HFFc6 (cell line): ENCODE measurements at places on chromosomes 2 and 18. TPM values are rescaled to one million over a fixed set of nuclear protein-coding genes. Genes with fewer than 3 reads are reported as not detected.

The DOK6 gene
- total RNA-seq = not detected in 2 replicates

The ACP1 gene
- total RNA-seq = 88.7 to 95.3 TPM (median 92.0 TPM) in 3 replicates

DNA sequence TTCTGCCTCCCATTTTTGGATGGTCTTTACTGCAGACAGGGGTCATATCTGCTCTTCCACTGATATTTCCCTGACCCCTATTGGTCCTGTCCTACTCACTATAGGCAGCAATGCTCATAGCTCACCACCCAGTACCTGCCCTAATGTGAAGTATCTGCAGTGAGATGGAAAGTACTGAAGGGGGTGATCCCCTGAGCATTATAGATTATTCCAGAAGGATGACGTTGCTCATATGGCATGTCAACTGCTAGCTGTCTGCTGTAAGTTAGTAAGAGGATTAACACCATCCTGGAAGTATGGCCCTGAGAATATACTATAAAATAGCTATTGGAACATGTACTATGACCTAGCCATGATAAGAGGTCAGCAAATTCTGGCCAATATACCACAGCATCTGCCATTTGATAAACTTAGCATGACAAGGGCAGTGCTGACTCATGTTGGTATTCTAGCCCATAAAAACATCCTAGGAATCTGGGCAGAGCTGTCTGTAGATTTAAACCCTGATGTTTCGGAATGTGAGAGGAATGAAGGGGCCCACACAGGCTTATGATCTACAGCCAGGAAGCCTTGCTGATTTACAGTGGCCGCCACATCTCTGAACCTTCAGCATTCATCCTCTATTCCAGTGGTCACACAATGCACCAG lies 451.4 kb downstream of the TNS1 start:
- peaks cover 68% of the 10 kb centered on the region for H3K4me1 ChIP-seq
- H3K27me3 ChIP-seq = peaks cover 2% of the 10 kb centered on the region; the same call in 1 of the 2 replicates
- 0 out of 2 replicates have a peak overlapping the region, but pooled peaks have one; percentile 8 for H3K27ac ChIP-seq
- no peak overlapping the region for H3K4me3 ChIP-seq

DNA sequence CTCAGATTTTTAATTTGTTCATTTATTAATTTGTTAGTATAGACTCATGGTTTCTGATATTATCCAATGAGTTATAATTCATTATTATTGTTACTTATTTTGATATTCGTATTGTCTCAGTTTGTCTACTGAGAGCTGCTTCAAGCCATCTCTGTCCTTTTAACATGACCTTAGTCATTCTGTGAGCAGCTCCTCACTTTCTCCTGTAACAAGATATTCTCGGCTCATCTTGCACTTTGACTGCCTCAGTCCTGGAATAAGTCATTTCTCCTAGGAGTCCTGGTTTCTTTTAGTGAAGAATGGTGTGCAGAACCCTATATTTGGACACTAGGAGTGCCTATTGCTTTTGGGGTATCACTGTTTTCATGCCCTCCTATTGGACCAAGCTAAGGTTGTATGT lies 13.2 kb downstream of the ASB1 start:
- DNase-seq = peak; percentile 19
- peaks cover 72% of the 10 kb centered on the region for H3K36me3 ChIP-seq
- peak overlapping the region; percentile 76 for H3K4me3 ChIP-seq
- peak overlapping the region; percentile 96 for H3K27ac ChIP-seq
- H3K27me3 ChIP-seq = no peaks in the 10 kb centered on the region; the same call in 1 of the 2 replicates

- DNase-seq = no peak
- H3K27ac ChIP-seq = peak overlapping the region; percentile 96
- H3K4me1 ChIP-seq = peaks cover 93% of the 10 kb centered on the region
Observed at GRCh38 chr2:217998926-217999594, 3.7 kb downstream of the TNS1 start.
